ENCODE measurements at places on chromosomes 13 and 19. TPM values are rescaled to one million over a fixed set of nuclear protein-coding genes. Genes with fewer than 3 reads are reported as not detected.
A peak's percentile ranks its signal among the peaks of the same experiment; 100 is the strongest.

MIR17HG gene
- total RNA-seq = 6.7 TPM

PRPF31 gene
- total RNA-seq = 53.5 TPM

FUT3 gene
- not detected for total RNA-seq

VSTM1 gene
- total RNA-seq = not detected

RYR1 gene
- 3.9 TPM for total RNA-seq

BEST2 gene
- not detected for total RNA-seq

VSTM2B gene
- total RNA-seq = not detected

ATXN8OS gene
- total RNA-seq = not detected

- DNase-seq = peak; percentile 55
Measured at GRCh38 chr19:54387991-54388801, 23.5 kb upstream of the LAIR1 start.

DNA sequence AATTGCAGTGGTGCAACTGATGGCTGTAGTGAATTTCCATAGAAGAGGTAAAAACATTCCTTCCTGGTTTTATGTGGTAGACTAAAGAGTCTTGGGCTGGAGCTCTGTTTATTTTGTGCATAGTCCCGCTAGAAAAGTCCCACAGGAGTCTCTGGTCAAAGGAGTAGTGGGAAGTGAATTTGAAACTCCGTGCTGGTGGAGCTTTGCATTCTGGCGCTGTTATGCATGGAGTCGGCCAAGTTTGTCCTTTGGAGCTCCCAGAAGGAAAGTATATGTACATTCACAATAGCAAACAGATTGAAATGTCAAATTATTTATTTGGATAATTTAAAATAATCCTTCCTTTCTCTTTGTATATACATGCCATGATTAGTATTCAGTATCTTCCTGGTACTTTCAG, 296.5 kb downstream of the LMO7 start:
- no peak for DNase-seq

DNA sequence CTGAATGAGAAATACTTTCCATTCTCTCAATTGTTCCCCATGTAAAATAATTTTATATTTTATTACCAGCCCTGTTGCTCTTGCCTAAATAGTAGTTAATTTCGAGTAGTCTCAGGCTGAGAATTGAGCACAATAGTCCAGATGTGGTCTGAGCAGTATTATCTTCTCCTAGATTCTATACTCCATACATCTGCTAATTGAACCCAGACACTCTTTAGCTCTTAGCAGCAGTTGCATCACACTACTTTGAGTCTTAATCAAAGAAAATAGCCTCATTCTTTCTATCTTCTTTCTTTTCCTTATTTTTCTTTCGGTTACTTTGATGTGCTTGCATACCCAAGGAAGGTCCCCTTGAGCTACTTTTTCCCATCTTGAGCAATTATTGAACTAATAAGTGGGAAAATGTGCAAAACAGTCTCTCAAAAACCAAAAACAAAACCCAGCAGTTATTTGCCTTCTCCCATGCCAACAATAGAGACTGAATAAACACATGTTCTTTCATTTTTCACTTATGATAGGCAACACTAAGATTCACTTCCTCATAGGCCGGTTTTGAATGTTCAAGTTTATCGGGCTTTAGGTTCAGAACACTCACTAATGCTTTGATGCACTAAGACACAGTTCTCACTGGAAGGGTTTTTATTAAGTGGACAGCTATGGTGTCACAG, 204.5 kb downstream of the POU4F1 start:
- DNase-seq = no peak

GRCh38 chr13:61470786-61471185, 55.1 kb upstream of the PCDH20 start:
- no peak for DNase-seq

DNA sequence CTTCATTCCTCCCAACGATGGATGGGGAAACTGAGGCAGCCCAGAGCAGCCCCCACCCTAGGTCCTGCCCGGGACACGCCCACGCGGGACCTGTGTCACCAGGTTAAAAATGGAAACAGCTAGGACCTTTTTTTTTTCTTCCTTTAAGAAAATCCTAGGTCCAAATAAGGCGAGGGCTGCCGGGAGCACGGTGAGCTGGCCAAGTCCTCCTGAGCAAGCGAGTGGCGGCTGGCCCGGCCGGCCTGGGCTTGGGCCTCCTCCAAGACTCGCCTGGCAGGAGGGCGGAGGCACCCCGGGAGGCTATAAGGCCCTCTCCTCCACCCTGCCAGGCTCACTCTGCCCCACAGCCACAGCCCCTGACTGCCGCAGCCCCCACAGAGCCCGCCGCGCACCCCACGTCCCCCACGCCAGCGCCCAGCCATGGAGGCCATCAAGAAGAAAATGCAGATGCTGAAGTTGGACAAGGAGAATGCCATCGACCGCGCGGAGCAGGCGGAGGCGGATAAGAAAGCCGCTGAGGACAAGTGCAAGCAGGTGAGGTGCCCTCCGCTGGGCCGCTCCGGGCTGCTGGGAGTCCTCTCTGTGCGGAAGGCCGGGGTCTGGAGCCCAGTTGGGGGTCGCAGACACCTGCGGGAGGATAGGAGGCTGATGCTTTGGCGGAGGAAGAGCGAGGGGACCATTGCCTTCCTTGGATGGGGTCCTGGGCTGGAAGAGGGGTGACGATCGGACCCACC, 8.9 kb upstream of the TPM4 start:
- no peak for DNase-seq

GRCh38 chr19:55581145-55581822, 636 bp upstream of the ZNF579 start:
- DNase-seq = no peak

DNA sequence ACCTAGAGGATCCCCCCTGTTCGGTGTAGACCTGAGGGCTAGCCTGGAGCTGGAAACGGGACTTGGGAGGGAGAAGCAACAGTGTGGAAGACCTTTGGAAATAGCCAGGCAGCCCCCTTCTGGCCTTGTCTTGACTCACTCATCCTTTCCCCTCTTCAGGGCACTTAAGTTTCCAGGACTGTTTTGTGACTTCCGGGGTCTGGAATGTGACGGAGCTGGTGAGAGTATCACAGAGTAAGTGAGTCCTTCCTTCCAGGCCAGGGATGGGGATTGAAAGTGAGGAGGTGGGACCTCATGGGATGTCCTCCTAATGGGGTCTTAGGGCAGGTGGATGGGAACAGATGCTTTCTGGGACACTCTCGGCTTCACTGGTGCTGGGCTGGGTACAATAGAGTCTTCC, 29.4 kb downstream of the LYL1 start:
- no peak for DNase-seq

DNA sequence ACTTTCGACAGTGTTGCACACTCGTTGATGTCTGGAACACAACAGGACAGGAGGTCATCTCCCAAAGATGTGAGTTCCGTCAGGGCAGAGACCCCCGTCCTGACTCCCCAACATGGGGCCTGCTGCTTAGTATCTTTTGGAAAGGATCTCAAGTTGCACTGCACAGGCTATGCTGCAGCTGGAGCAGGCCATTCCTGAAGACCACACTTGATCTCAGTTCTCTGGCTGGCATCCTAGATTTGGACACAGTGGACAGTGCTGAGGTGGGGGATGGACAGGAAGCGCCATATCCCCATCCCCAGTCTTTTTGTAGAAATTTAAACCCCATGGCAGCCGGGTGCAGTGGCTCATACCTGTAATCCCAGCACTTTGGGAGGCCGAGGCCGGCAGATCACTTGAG, 5.9 kb downstream of the ADGRE2 start:
- DNase-seq = no peak

DNA sequence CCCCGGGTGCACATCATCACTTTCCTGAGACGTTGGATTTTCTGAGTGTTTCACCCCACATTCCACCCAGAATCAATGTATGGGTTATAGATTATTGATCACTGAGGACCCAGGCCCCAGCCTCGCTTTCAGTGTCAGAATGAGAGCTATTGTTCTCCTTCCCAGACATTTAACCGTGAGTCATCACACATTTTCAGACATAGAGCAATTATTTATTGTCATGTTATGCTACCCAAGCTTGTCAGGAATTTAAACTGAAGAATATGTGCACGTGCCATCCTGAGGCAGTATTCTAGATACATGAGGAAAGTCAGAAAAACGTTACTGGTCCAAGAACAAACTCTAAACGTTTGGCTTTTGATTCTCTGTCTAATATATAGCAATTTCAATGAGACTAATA, 276.6 kb upstream of the ZNF507 start:
- no peak for DNase-seq

DNA sequence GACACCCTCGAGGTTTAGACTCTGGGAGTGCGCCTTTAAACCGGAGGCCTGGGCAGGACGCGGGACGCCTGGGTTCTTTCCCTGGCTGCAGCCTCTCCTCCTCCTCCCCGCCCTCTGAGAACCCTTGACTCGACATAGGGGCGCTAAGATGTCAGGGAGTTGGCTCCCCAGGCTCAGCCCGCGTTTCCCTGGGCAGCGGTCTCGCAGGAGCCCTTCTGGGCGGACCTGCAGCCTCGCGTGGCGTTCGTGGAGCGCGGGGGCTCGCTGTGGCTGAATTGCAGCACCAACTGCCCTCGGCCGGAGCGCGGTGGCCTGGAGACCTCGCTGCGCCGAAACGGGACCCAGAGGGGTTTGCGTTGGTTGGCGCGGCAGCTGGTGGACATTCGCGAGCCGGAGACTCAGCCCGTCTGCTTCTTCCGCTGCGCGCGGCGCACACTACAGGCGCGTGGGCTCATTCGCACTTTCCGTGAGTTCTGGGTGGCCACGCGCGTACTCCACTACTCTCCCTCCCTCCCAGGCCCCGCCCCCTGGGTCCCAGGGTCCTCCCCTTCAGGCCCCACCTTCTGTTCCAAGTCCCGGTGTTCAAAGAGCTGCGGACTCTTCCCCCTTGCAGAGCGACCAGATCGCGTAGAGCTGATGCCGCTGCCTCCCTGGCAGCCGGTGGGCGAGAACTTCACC, 1.3 kb downstream of the ICAM5 start:
- DNase-seq = peak; percentile 60

- DNase-seq = no peak
Measured at GRCh38 chr19:50873056-50873455, at the start of gene KLK2. Gene KLK2 (plus strand): TSS chr19:50873439. CDS start chr19:50873474, 35 bp downstream.

- DNase-seq = peak; percentile 31
Measured at GRCh38 chr19:6766357-6767080, 716 bp downstream of the SH2D3A start.

- DNase-seq = no peak
Measured at GRCh38 chr13:103288114-103288513, 221.9 kb upstream of the SLC10A2 start.

DNA sequence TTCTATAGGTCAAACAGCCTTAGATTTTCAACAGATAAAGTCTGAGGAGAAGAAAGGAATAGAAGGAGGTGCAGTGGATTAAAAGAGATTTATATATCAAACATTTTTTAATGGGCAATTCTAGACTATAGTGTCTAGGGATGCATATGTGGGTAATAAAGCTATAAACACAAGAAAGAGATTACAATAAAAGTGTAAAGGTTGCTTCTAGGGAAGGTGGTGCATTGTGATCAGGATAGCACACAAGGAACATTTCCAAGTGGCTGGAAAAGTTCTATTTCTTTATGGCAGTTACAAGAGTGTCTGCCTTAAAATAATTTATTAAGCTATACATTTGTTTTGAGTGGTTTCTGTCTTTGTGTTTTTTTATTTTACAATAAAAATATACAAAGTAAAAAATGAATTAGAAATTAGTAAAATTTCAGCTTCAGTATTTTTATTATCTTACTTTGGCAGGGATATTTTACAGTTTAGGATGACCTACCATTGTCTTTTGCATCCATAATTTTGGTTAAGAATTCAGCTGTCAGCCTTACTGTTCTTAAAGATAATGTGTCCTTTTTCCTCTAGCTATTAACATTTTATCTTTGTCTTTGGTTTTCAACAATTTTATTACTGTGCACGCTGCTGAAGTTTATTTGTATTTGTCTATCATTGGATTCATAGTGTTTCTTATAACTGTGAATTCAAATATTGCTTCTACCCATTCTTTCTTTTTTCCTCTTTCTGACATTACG, 221.8 kb downstream of the LACC1 start:
- no peak for DNase-seq

- no peak for DNase-seq
Measured at GRCh38 chr19:51227326-51227725, 2.4 kb downstream of the CD33 start.

- no peak for DNase-seq
Measured at GRCh38 chr13:112522578-112522977, 65.4 kb downstream of the TUBGCP3 start.

DNA sequence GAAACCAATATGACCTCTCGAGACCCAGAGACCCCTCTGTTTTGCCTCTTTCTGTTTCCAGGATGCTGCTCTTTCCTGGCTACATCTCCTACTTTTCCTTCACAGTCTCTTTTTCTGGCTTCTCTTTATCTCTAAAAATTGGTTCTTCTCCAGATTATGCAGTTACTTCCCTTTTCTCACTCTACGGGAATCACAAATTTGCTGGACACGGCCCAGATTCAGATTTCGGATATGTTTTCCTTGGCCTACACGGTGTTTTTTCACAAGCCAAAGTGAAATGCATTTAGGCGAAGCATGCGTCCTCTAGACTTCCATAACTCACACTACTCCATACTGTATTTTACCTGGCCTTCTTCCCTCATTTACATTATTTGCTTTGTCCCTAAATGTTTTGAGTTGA, 214.7 kb upstream of the MIR17HG start:
- DNase-seq = no peak

- DNase-seq = no peak
Measured at GRCh38 chr19:23312515-23312914, 62.3 kb upstream of the ZNF724 start.

DNA sequence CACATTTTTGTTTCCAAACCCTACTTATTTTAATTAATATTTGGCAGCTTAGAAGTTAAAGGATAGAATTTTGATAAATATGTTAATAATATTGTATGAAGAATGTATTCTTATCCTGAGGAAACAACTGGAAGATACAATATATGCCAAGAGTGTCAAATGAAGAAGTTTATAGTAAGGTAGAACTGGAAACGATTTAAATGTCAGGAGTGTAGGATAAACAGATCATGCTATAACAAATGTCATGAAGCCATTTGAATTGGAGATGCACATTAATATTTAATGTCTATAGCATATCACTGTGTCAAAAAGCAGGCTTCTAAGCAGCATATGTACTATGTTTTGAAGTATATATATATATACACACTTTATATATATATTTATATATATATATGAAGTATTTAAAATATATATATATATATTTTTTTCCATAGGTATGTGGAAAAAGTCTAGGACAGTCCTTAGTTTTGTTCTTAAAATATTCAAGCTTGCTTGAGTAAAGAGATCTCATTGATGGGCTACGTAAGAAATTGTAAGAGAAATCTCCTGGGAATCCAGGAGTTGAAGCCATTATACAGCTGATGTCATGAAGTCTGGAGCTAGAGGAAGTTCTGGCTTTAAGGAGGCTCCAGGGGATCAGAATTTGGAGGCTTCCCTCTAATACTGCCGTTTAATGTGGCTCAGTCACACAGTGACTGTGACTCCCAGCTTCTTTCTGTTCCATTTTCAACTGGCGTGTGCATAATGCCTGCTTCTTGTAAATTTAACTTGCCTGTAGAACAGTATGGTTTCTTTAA, 79.9 kb upstream of the MYCBP2 start:
- no peak for DNase-seq

All from activated CD4-positive, alpha-beta memory T cell treated with anti-CD3 and anti-CD28 coated beads, Interleukin-2, amount 10 ng/mL, durations not matched to agents 7 days and 5 days (primary cell).